ENCODE measurements at places on chromosomes 1 and 21. TPM values are rescaled to one million over a fixed set of nuclear protein-coding genes. Genes with fewer than 3 reads are reported as not detected.
A peak's percentile ranks its signal among the peaks of the same experiment; 100 is the strongest.

GRCh38 chr1:219149953-219150352, 23.7 kb upstream of the LYPLAL1 start:
- no peaks in the 10 kb centered on the region for H3K36me3 ChIP-seq
- no peak overlapping the region for H3K4me3 ChIP-seq
- no peak for DNase-seq
- no peaks in the 10 kb centered on the region for H3K27me3 ChIP-seq

DNA sequence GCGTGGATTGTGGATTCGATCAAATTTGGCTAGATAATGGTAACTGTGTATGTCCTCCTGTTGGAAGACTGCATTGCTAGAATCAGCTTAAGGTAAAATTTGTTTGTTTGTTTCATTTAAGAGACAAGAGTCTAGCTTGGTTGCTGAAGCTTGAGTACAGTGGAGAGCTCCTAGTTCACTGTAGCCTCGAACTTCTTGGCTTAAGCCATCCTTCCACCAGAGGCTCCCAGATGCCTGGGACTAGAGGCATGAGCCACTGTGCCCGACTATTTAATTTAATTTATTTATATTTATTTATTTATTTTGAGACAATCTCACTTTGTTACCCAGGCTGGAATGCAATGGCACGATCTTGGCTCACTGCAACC, 1.5 kb downstream of the PHACTR4 start:
- H3K4me3 ChIP-seq: peak overlapping the region; percentile 64
- no peaks in the 10 kb centered on the region for H3K27me3 ChIP-seq
- peaks cover 14% of the 10 kb centered on the region for H3K4me1 ChIP-seq
- no peaks in the 10 kb centered on the region for H3K36me3 ChIP-seq

The ZMYND12 gene
- 0.45 TPM for polyA plus RNA-seq

- DNase-seq: no peak
- H3K36me3 ChIP-seq: no peaks in the 10 kb centered on the region
- no peak overlapping the region for H3K27ac ChIP-seq
- peaks cover 2% of the 10 kb centered on the region for H3K4me1 ChIP-seq
Measured at GRCh38 chr1:187622545-187622944, 793.8 kb downstream of the PLA2G4A start.

DNA sequence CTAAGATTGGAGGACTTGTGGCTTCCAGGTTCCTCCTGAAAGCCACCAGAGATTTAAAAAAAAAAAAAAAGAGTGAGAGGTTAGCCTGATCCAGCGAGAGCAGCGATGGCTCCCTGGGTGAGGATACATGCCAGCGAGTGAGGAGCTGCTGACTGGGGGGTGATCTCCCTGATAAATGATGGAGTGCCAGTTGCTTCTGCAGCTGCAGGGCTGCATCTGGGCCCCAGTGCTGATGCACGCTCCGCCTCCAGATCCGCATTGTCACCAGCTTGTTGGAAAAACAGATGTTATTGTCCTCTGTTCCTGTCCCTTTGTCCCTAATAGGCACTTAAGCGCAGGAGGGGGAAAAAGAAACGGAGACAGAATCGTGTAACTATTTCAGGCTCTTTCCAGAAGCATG, 28.6 kb downstream of the UBIAD1 start:
- H3K4me1 ChIP-seq: no peaks in the 10 kb centered on the region
- peak overlapping the region; percentile 90 for H3K27ac ChIP-seq
- peak; percentile 91 for DNase-seq
- H3K36me3 ChIP-seq: no peaks in the 10 kb centered on the region
- H3K4me3 ChIP-seq: no peak overlapping the region

DNA sequence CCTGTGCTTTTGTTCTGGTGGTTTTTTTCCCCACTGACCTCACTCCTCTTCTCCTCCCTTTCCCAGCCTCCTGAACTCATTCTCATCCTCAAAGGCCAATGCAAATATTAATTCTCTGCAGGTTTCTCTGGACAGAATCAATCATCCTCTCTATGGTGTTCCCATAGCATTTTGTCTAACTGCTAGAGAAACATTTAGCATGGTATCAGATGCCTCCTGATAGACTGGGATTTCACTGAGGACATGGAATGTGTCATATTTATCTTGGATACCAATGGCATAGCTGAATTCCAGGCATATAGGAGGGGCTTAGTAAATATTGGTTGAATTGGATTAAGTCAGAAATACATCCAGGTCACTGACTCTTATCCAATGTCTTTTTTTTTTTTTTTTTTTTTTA, 46.1 kb upstream of the SRP9 start:
- peaks cover 13% of the 10 kb centered on the region for H3K4me1 ChIP-seq
- H3K27me3 ChIP-seq: no peaks in the 10 kb centered on the region
- H3K27ac ChIP-seq: no peak overlapping the region
- no peak overlapping the region for H3K4me3 ChIP-seq

GRCh38 chr1:905071-905749, 18.5 kb upstream of the SAMD11 start:
- peak; percentile 78 for DNase-seq
- H3K27ac ChIP-seq: no peak overlapping the region
- peak overlapping the region; percentile 42 for H3K4me3 ChIP-seq
- H3K4me1 ChIP-seq: no peaks in the 10 kb centered on the region
- no peaks in the 10 kb centered on the region for H3K27me3 ChIP-seq
- H3K36me3 ChIP-seq: no peaks in the 10 kb centered on the region

The PGBD5 gene
- 0.39 TPM for polyA plus RNA-seq

The TMEM183A gene
- polyA plus RNA-seq: 62.2 TPM

The NLRP3 gene
- polyA plus RNA-seq: 0.87 TPM

DNA sequence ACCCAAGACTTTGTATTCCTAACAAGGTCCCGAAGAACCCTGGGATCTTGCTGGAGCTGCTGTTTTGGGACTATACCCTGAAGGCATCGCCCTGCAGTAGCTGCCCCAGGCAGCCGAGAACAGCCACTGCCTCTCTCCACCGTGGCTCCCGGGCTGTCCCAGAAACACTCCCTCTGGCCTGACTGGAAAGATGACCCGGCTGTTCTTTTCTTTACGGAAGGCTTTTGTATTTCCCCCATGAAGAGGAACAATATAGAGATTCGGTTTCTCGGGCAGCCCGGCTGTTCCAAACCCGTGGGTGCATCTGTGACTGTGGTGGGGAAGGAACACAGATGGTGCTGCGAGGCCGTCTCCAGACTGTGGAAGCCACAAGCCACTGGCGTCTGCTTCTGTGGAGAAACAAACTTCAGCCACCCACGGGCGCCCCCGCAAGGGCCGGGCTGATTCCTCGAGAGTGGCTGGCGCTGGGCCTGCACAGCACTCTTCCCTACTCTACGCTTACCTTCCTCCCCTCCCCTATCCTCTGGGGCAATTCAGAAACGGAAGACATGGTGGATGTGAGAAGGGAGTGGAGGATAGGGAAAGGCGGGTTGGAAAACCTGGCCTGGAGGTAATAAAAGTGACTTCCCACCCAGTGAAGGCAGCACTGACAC, 33.7 kb upstream of the VASH2 start:
- H3K27ac ChIP-seq: no peak overlapping the region
- H3K4me3 ChIP-seq: no peak overlapping the region
- no peaks in the 10 kb centered on the region for H3K27me3 ChIP-seq
- DNase-seq: no peak
- H3K36me3 ChIP-seq: no peaks in the 10 kb centered on the region

- no peak overlapping the region for H3K27ac ChIP-seq
- H3K4me1 ChIP-seq: no peaks in the 10 kb centered on the region
- no peak overlapping the region for H3K4me3 ChIP-seq
- no peaks in the 10 kb centered on the region for H3K27me3 ChIP-seq
Measured at GRCh38 chr1:32234792-32235191, 12.2 kb upstream of the FAM167B start.

DNA sequence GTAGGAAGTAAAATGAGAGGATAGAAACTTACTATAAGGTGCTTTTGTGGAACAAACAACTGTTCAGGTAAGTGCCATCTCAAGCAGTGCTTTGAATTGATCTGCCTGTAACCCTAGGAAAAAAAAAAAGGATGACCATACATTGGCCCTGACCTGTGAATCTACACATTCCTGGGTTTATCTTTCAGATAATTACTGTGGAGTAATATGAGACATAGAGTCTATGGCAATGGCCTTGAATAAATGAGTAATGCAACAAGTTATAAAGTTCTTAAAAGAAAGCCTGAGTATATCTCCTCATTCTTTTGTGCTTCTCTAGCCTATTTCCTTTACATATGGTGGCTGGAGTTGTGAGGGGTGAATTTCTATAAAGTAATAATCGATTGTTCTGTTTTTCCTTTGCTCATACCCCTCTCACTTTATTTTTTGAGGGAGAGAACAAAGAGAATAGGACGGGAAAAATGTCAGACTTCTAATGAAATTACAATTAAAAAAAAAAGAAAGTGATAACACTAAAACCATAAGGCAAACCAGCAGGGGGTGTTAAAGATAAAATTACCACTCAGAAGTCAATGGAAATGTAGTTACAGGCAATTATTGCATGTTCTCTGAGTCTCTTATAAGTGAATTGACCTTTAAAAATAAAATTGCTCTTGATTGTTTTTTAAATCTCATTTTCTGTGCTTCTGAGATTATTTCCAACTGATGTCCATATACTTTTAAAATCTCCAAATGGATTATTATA, 12.4 kb upstream of the ATP1A1 start:
- peaks cover 20% of the 10 kb centered on the region for H3K4me1 ChIP-seq
- H3K36me3 ChIP-seq: no peaks in the 10 kb centered on the region
- no peak overlapping the region for H3K27ac ChIP-seq
- no peaks in the 10 kb centered on the region for H3K27me3 ChIP-seq

GRCh38 chr1:240737766-240738265, 125.9 kb upstream of the GREM2 start:
- no peaks in the 10 kb centered on the region for H3K36me3 ChIP-seq
- H3K27ac ChIP-seq: no peak overlapping the region
- H3K4me1 ChIP-seq: no peaks in the 10 kb centered on the region
- no peak for DNase-seq
- H3K4me3 ChIP-seq: no peak overlapping the region

- no peaks in the 10 kb centered on the region for H3K27me3 ChIP-seq
- no peaks in the 10 kb centered on the region for H3K36me3 ChIP-seq
- no peak overlapping the region for H3K27ac ChIP-seq
- H3K4me1 ChIP-seq: no peaks in the 10 kb centered on the region
- H3K4me3 ChIP-seq: no peak overlapping the region
Measured at GRCh38 chr1:174301295-174302077, 142.2 kb downstream of the RABGAP1L start.

The OR14K1 gene
- polyA plus RNA-seq: not detected

DNA sequence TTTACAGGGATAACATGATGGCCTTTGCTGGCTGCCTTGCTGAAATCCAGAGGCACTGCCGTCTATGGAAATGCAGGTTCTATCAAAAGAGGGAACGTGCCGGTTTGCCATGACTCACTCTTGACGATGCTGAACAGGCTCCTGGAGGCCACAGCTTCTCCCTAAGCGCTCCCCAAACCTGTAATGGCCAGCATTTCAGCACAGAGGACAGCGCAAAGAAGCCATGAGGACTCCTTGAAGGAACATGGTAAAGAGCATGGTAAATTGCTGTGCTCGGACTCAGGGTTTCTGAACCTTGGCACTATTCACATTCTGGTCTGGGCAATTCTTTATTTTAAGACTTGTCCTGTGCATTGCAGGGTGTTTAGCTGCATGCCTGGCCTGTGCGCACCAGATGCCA, 217.5 kb downstream of the CAMTA1 start:
- no peaks in the 10 kb centered on the region for H3K27me3 ChIP-seq
- no peak overlapping the region for H3K4me3 ChIP-seq
- no peaks in the 10 kb centered on the region for H3K36me3 ChIP-seq
- no peaks in the 10 kb centered on the region for H3K4me1 ChIP-seq
- no peak overlapping the region for H3K27ac ChIP-seq
- no peak for DNase-seq

- DNase-seq: no peak
- H3K27ac ChIP-seq: no peak overlapping the region
- H3K4me1 ChIP-seq: no peaks in the 10 kb centered on the region
- no peaks in the 10 kb centered on the region for H3K27me3 ChIP-seq
- no peaks in the 10 kb centered on the region for H3K36me3 ChIP-seq
Measured at GRCh38 chr1:199657449-199657848, 370.1 kb upstream of the NR5A2 start.

The FCGR3A gene
- not detected for polyA plus RNA-seq

GRCh38 chr1:66693856-66694255, 58.4 kb upstream of the DYNLT5 start:
- H3K36me3 ChIP-seq: peaks cover 74% of the 10 kb centered on the region
- H3K27ac ChIP-seq: peak overlapping the region; percentile 50
- DNase-seq: no peak

The CENPF gene
- 14.5 TPM for polyA plus RNA-seq

DNA sequence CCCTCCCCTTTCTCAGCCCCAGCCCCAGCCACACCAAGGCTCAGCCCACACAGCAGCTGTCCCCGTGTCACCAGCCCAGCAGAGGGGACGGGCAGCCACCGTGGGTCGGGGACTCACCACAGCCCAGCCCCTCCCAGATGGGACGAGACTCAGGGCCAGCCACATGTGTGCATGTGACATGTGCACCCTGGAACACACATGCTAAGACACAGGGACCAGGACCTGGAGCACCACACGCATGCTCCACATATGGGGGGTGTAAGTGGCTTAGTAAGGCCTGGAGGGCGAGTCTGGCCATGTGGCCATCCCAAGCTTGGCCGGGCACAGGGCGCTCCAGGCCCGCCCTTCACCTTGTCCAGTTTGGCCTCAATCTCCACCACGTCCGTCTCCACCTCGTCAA, 4.0 kb downstream of the ACAP3 start:
- peak overlapping the region; percentile 97 for H3K27ac ChIP-seq
- H3K4me1 ChIP-seq: peaks cover 42% of the 10 kb centered on the region
- peaks cover 3% of the 10 kb centered on the region for H3K36me3 ChIP-seq
- H3K27me3 ChIP-seq: no peaks in the 10 kb centered on the region

The TMIGD3 gene
- not detected for polyA plus RNA-seq

DNA sequence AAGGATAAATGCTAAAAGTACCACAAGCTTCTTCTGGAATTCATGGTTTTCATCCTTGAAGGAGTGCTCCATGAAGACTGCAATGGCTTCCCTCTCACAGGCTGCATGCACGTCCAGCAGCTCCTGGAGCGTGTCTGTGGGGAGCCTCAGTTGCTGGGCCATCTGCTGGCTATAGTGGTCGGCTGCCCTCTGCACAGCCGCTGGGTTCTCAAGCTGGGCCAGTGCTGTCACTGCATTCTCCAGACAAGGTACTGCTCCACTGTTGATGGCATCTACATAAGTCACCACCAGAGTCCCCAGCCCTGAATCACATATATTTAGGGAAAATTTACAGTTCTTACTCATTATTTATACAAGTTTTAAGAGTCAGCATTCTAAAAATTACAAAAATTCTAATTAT, 8.7 kb downstream of the GBP4 start:
- H3K27ac ChIP-seq: no peak overlapping the region
- DNase-seq: no peak
- H3K4me1 ChIP-seq: 0 out of 2 replicates have a peak, but pooled peaks cover under 1% of the 10 kb centered on the region
- H3K4me3 ChIP-seq: no peak overlapping the region

GRCh38 chr1:169585181-169585580, 1.1 kb downstream of the F5 start:
- no peaks in the 10 kb centered on the region for H3K36me3 ChIP-seq
- peaks cover 19% of the 10 kb centered on the region for H3K27me3 ChIP-seq
- H3K27ac ChIP-seq: no peak overlapping the region
- no peak overlapping the region for H3K4me3 ChIP-seq
- no peaks in the 10 kb centered on the region for H3K4me1 ChIP-seq

DNA sequence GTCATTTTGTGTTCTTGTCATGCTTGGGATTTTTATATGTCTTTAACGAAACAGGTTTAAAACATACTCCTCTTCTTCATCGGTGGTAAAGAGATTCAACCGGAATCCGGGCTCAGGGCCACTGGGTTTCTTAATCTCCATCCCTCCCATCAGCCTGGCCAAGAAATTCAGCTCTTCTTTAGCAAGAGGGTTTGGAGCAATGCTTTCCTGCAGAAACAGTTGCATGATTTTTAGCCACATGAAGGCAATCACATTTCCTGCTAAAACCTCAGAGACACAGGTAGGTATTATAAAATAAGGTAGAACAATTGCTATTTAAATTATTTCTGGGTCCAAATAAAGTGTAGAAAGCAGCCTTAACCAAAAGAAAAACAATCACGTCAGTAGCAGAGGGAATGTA, 22.7 kb upstream of the LSM10 start:
- no peak overlapping the region for H3K4me3 ChIP-seq
- DNase-seq: no peak
- 0 out of 2 replicates have a peak overlapping the region, but pooled peaks have one; percentile 36 for H3K27ac ChIP-seq
- H3K4me1 ChIP-seq: no peaks in the 10 kb centered on the region
- H3K27me3 ChIP-seq: no peaks in the 10 kb centered on the region
- peaks cover 16% of the 10 kb centered on the region for H3K36me3 ChIP-seq

Data from SK-N-SH (cell line).